ENCODE measurements at places on chromosomes 1 and 21.

GRCh38 chr1:209742409-209743144 lies 13.3 kb upstream of the TRAF3IP3 start:
- peak; percentile 78 for DNase-seq

- DNase-seq: peak; percentile 35
Observed at GRCh38 chr1:95002540-95003432, 70.0 kb downstream of the ALG14 start.

GRCh38 chr21:45512626-45513002 lies 29.6 kb downstream of the SLC19A1 start:
- DNase-seq: no peak

DNA sequence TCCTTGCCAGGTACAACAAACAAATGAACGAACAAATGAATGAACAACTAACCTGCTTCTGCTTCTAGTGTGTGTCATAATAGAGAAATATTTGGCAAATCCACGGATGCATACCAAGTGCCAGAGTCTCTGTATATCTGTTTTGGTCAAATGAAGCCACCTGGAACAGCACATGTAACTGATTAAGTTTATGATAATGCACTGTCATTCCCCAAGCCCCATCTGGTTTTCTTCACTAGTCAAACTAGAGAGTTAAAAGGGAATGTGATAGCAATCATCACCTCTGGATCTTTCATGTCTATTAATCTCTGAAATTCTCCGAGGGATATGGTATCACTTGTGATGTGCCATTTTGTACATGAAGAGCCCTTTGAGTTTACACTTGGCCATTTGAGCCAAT lies 21.0 kb upstream of the SCAF4 start:
- DNase-seq: no peak

GRCh38 chr1:34164771-34165391 lies at the start of gene CSMD2:
CSMD2 (minus strand) TSS chr1:34165230; CDS start chr1:34165097, 133 bp downstream.
- DNase-seq: peak; percentile 88

DNA sequence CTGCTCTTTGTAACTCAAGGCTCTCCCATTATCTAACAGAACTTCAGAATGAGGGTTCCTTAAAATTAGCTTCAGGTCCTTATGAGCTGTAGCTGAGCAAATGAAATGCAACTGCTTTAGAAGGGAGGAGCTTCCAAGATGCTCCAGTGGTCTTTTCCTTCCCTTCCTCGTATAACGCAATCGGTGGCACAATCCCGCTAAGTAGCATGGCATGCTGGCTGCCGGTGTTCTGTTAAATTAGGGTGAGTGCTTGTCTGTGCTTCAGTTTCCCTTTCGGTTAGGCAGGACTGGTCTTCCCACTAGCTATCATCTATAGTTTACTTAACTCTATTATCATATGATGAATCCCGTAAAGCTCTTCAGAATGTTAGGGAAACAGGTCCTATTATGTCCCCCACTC lies 917 bp downstream of the KIAA0040 start:
- peak; percentile 19 for DNase-seq

- peak; percentile 53 for DNase-seq
Observed at GRCh38 chr1:241518476-241519307, 863 bp downstream of the FH start.

GRCh38 chr1:230067871-230068620 lies 1.0 kb downstream of the GALNT2 start:
- DNase-seq: peak; percentile 69

DNA sequence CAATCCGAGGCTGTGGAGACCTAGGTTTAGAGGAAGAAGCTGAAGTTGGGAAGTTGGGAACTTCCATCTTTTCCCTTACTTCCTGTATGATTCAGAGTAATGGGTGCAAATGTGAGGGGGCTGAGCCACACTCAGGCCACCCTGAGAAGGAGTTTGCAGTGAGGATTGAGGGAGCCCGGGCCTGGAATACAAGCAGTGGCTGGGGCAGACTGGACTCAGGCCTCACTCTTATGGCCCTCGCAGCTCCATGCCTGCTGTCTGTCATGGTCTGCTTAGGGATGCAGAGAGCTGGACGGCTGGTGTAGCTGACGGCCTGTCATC lies 73.7 kb upstream of the RAB4A start:
- DNase-seq: no peak

DNA sequence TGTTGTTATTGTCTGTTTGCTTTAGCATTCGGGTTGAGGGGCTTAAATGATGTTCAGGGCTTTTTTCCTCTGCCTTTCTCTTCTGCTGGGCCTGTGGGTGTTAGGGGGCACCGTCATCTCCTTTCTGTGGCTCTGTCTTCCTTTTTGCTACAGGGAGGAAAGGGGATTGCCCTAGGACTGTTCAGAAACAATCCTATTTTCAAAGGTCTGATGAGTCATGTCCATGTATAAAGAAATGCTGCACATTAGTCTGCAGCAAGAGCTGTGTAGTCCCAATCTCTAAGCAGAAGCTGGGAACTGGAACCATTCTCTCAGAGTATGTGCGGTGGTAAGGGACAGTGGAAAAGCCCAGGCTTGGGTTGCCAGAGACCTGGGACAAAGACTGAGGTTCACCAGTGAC lies 462.3 kb downstream of the OMA1 start:
- no peak for DNase-seq

- DNase-seq: no peak
Observed at GRCh38 chr1:78377356-78377928, 113.3 kb upstream of the PTGFR start.

- DNase-seq: peak; percentile 80
Observed at GRCh38 chr1:226548256-226549093, at the start of gene STUM. STUM (plus strand) TSS chr1:226548764; CDS start chr1:226548905, 141 bp downstream.

DNA sequence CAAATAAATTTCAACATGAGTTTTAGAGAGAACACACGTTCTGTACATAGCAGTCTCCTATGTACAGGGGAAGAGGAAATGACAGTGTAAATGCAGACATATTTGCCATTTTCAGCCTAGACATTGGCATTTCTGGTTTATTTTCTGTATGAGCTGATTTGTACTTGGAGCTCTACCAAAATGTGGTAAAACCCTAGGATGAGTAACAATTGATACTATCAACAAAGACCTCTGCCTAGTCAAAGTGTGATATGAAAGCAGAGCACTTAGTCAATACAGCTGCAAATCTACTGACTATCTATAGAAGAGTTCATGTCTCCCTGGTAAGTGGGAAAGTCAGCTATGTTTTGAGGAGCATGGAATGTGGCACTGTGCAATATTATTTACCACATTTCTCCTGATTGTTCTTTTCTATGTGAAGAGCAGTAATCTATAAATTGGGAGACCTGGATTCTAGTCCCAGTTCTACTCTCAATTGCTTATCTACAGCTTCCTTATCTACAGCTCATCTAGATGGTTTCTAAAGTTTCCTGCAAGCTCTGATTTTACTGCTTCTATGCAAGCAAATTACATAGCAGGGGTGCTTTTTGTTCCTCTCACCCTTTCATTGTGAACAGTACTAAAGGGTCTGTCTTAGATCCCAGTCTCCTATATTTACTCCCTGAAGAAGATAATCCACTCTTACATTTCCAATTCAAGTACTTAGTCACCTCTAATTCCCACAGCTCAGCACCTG lies 334.2 kb downstream of the NTNG1 start:
- no peak for DNase-seq

GRCh38 chr1:182195733-182196132 lies 134.2 kb upstream of the ZNF648 start:
- no peak for DNase-seq

DNA sequence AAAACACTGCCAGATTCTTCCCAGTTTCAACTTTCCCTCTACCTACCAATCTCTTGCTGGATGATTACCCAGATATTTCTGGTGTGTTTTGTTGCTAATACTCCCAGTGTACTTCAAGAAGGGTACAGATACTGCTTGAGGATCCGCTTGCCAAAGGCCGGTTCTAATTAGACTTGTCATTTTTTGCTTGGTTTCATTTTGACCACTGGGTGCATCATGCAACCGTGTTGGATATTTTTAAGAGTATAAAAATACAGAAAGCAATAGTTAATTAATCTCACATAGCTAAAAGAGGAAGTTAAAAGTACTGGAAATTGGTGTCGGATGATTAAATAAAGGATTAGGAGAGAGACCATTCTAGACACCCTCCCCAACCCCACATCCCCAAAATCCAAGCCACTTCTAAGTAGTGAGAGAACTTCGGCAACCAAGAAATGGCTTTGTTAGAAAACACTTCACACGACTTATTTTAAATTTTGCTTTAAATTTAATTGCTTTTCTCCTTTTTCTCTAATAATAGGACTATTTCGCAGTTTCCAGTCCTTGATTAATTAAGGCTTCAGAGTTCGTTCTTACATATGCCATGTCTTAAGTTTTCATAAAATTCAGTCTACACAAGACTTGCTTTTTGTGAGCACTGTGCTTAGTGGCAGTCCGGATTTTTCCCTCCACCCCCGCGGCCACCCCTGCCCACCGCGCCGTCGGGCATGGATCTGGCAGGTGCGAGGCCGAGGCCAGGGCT lies 2.5 kb upstream of the CDKN2C start:
- peak; percentile 33 for DNase-seq

DNA sequence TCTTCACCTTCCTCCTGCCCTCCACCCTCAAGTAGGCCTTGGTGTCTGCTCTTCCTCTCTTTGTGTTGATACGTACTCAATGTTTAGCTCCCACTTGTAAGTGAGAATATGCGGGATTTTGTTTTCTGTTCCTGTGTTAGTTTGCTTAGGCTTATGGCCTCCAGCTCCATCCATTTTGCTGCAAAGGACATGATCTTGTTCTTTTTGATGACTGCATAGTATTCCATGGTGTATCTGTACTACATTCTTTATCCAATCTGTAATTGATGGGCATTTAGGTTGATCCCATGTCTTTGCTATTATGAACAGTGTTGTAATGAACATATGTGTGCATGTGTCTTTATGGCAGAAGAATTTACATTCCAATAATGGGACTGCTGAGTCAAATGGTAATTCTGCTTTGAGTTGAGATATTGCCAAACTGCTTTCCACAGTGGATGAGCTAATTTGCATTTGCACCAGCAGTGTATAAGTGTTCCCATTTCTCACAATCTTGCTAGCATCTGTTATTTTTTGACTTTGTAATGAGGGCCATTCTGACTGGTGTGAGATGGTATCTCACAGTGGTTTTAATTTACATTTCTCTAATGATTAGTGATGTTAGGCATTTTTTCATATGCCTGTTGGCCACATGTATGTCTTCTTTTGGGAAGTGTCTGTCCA lies 272.7 kb downstream of the SDCCAG8 start:
- DNase-seq: no peak

DNA sequence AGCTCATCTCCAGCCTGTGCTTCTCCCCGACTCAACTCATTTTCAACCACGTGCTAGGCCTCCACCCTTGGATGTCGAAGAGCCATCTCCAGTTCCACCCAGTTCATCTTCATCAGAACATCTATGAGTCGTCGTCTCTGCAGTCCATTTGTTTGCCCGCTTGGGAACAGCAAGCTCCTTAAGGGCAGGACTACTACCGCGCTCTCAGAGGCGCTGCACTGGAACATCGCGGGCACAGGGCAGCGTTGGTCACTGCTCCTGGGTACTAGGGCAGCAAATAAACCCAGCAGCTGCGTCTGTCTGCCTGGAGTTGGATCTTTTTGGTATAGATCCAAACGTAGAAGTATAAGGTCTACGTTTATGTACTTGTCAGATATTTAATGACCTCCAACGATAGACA lies 478 bp upstream of the PRDM2 start:
- no peak for DNase-seq

DNA sequence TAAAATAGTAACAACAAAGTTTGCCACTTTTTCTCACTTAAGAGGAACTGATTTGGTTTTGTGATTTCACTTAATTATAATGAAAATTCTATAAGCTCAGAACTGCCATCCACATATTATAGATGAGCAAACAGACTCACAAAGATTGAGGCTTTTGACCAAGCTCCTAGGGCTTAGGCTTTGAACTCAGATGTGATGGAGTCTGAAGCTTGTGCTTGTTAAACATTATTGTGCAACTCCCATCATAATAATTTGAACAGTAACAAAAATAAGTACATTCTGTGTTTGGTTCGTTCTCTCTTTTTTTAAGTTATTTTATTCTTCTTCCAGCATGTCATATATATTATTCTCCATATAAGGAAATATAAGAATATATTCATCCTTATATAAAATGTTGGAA lies 403.4 kb downstream of the PTPRC start:
- DNase-seq: no peak

DNA sequence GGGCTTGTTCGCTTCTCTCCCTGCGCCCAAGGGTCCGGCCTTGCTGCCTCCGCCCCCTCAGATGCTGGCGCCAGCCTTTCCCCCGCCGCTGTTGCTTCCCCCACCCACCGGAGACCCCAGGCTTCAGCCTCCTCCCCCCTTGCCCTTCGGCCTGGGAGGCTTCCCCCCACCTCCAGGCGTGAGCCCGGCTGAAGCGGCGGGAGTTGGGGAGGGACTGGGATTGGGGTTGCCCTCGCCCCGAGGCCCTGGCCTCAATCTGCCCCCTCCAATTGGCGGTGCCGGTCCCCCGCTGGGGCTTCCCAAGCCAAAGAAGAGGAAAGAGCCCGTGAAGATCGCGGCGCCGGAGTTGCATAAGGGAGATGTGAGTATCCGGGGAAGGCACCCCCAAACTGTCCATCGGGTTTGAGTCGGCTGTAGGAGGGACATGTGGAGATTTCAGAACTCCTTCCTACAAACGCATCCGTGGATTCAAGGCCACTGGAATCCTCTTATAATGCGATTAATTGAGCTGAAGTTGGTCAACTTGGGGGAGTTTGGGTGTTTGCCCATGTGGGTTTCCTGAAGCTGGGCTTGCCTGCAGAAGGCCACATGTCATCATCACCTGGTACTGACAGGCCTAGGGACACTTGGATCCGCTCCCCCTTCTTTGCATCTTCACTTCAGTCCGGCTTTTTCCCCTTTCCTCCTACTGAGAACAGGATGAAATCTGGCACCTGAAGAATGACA lies 707 bp downstream of the PRCC start:
- DNase-seq: peak; percentile 36

DNA sequence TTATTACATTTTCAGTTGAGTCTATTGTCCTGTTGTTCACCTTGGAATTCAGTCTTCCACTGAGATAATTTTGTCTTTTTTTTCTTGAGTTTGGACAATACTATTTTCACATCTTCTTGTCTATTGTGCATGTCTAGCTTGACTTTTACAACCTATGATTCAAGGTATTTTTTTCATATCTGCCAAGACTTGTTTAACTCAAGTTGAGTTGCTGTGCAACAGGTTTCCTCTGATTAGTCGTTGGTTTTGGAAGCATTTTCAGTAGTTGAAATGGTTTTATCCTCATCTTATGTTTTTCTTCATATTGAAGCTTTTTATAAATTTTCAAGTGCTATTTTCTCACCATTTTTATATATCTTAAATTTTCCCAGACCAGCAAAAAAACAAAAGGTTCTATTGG lies 103.6 kb downstream of the SCMH1 start:
- no peak for DNase-seq

- DNase-seq: no peak
Observed at GRCh38 chr1:37157634-37158033, 123.3 kb upstream of the GRIK3 start.

DNA sequence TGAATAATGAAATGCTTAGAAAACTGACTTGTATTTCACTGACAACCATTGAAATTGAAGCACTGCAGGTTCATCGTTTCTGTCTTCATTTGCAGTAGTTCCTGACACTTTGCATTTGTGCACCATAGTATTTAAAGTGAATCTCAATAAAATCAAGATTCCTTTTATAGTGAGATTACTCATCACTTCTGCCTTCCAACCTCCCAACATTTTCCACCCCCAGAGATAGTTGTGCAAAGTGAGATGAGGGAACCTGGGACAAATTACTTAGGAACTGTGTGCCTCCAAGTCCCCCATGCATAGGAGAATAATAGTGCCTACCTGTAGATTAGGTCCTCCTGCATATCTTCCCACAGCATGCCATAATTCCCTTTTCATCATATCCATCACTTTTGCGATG lies 114.9 kb upstream of the DPT start:
- no peak for DNase-seq

- DNase-seq: peak; percentile 45
Observed at GRCh38 chr1:225498549-225499136, 70.8 kb upstream of the LBR start.

GRCh38 chr1:210755991-210756659 lies 377.8 kb downstream of the KCNH1 start:
- no peak for DNase-seq
